ENCODE measurements at places on chromosomes 6 and 20.

- DNase-seq = peak; percentile 38
Observed at GRCh38 chr6:24659561-24659960, 7.1 kb downstream of the TDP2 start.

GRCh38 chr6:132712366-132712765 is 1.5 kb downstream of the VNN1 start:
- DNase-seq = no peak

GRCh38 chr6:122969999-122970533 is 26.0 kb upstream of the CLVS2 start:
- no peak for DNase-seq

- DNase-seq = peak; percentile 8
Observed at GRCh38 chr6:113301651-113302050, 555.5 kb upstream of the MARCKS start.

GRCh38 chr20:25553819-25554296 is 31.5 kb downstream of the NINL start:
- DNase-seq = peak; percentile 77

DNA sequence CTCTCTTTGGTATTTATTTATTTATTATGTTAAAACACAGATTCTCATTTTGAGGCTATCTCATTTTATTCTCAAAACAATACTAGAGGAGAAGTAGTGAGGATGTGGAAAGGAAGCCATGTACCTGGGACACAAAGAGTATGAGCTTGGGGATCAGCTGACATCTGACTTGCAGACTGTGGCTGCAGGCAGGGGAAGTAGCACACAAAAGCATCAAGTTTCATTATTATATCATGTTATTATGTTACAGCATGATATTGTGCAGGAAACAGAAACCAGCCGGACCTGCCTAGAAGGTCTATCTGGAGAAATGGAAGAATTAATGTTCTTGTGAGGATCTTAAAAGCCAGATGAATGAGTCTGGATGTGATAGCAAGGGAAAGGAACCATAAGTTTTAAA is 248.2 kb downstream of the KHDC1L start:
- no peak for DNase-seq
